ENCODE measurements at places on chromosomes 5 and 9.

- DNase-seq: no peak
Observed at GRCh38 chr5:143717400-143717799, 94.6 kb upstream of the HMHB1 start.

DNA sequence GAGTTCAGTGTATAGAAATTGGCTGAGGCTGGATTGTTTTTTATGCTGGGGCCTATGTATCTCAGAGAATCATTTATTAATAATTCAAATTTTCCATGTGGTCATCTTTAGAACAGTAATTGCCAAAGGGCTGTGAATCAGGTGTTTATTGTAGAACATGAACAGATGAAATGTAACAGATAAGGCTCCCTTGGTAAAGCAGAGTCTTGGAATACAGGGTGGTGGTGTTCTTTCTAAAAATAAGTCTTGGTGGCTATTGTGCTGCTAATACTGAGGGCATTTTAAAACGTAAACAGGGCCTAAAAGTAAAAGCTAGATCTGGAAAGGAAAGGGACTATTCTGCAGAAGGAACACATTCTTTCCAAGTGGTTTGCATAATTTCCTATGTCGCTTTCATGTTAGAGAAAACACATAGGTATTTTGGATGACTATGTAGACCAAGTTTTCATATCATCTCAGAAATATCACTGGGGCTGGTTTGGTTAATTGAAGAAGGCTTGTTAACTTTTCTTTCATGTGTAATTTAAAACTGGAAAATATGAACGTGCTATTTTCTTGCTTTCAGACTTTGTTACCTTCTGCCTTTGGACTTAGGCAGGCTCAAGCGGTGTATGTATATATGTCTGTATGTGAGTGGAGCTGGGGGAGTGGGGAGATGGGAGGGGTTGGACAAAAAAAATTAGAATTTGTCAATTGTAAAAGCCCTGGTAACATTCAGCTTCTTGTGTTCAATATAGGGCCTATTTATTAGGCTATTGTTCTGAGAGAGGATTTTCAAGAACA, 119.9 kb upstream of the ANKRD55 start:
- no peak for DNase-seq

DNA sequence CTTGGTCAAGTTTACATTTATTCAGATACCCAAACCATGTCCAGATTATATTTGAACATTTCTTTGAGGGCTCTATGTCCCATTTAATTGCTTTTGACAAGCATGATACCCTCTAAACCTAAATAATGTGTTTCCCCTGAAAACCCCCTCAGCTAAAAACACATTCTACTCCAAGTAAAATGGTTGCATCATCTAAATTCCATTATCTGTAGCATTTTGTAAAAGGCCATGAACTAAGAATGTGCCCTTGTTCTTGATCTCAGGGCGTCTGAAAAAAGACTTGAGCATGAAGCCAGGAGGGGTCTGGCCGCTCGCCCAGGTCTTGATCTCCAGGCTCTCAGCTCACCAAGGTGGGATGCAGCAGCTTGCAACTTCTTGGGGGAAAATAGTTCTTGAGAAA, 53.5 kb upstream of the ERCC6L2 start:
- DNase-seq: no peak

DNA sequence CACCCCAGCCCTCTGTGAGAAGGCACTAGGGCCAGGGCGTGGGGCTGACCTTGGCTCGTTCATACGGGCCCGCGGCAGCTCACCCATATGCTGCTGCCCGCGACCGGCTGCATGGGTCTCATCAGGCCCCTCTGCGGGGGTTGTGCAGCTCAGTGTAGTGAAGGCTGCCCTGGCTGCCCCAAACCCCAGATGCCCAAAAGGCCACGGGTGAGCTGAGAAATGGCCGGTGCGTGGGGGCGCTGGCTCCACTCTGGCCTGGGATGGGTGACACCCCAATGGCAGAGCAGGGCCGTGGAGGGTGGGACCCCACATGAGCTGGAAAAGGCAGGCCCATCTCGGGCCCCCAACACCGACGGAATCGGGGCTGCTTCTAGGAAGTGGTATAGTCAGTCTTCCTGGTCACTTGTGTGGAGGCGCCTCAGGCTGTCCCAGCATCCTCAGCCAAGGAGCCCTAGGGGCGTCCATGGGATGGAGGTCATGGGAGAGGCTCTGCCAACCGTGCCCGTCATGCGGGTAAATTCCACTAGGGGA, 19.4 kb upstream of the LRRC14B start:
- DNase-seq: no peak

GRCh38 chr9:15176836-15177235, 130.2 kb downstream of the TTC39B start:
- no peak for DNase-seq

- DNase-seq: no peak
Observed at GRCh38 chr9:134367791-134368490, 41.7 kb downstream of the RXRA start.

Measured in stimulated activated CD4-positive, alpha-beta T cell treated with anti-CD3 and anti-CD28 coated beads, Interleukin-1b, Interleukin-23, amount 100 ng/mL, for 1 hour (primary cell).